ENCODE measurements at places on chromosomes 12 and 14.

DNA sequence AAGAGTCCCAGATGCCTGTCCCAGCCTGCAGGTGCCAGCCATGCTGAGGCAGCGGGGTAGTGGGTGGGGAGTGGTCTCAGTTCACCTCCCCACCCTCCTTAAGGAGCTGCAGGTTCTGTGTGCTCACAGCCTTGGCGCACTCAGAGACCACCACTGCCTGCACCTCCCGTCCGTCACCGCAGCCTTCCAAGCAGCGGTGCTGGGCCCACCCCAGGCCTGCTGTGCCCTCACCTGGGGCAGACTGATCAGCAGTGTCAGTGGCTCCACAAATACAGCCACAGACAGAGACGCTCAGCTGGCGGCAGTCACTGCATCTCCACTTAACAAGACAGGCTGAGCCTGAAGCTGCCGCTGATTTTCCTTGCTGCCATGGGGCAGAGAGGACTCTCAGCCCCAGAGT lies 120.2 kb downstream of the RFLNA start:
- DNase-seq, result no peak

DNA sequence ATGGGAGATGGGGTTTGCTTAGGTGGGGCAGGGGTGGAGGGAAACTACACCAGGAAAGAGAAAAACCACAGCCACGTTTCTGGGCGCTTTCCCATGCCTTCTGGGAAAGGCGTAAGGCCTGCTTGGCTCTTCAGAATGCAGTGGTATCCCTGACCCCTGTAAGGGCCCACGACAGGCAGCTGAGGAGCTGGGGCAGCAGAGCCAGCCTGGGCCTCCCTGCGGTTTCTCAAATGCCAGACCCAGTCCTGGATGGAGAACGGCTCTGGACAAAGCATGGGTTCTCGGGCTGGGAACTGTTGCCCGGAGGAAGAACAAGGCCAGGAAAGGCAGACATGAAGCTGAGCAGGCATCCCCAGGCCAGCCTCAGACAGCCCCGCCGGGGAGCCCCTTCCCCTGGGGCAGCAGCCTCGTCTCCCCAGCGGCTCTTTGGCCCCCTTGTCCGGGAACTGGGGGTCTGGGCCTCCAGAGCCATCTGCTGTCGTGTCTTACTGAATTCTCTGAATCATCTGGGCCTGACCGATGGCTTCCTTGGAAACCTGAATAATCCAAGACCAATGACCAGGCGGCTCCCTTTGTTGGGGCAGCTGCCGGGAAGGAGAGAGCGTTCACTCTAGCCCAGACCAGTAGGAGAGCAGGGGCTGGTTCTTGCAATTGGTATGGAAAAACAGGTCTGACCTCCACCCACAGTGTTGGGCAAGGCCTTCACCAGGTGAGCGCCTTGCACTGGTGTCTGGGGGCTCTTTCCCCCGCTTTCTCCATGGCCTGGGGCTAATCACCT lies 64.0 kb upstream of the RIN3 start:
- DNase-seq, result no peak

DNA sequence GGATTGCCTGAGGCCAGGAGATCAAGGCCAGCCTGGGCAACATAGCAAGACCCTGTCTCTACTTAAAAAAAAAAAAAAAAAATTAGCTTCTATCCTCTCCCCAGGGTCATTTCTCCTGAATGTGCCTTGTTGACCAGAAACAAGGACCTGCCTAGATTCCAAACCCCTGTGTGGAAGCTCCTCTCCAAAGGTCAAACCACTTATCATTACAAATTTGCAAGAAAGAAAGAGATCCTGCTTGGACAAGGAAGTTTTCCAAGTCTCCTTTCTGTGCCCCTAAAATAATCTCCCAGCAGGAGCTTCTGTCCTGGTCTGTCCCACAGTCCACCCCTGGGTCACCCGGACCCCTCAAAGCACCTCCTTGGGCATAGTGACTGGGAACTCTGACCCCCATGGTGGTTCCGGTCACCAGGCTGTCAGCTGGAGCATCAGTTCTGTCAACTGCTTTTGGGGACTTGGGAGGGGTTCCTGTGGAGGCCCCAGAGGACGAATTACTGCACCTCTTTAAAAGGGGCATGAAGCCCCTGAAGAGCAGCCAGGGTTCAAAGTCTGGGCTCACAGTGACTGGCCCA lies 38.4 kb downstream of the ACTN1 start:
- DNase-seq, result no peak

GRCh38 chr12:9634969-9635754 lies 27.4 kb upstream of the KLRB1 start:
- no peak for DNase-seq

GRCh38 chr14:104867371-104868059 lies 2.4 kb downstream of the CEP170B start:
- DNase-seq, result no peak

DNA sequence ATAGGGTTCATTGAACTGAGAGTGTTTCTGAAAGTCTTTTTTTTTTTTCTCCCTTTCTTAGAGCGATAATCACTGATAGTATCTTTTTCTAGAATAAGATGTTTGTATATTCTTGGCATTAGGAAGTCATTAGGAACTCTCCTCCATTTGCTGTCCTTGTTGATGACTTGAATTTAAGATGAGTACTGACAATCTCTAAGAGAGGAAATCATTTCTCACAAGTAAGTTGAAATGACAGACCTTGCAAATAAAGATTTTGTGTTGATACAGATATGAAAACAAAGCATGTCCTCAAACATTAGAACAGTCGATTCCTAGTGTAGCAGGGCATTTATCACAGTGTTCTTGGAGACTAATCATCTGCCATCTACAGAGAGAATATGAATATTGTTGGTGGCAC lies 458.4 kb upstream of the SYT1 start:
- DNase-seq, result no peak

DNA sequence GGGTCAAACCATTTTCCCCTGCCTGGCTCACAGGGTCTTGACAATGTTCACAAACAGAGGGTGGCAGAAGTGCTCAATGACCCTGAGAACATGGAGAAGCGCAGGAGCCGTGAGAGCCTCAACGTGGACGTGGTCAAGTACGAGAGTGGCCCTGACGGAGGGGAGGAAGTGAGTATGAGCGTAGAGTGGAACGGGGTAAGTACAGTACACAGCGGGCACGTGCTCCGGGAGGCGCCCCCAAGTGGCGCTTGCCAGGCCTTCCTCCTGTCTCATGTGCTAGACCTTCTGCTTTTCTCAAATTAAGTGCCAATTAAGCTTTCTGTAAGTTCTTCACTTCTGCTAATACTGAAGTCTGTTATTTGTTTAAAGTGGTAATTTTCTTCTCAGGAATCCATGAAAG lies 35.9 kb downstream of the XRCC3 start:
- no peak for DNase-seq

GRCh38 chr14:69129264-69129880 lies 23.5 kb downstream of the DCAF5 start:
- peak; percentile 55 for DNase-seq

DNA sequence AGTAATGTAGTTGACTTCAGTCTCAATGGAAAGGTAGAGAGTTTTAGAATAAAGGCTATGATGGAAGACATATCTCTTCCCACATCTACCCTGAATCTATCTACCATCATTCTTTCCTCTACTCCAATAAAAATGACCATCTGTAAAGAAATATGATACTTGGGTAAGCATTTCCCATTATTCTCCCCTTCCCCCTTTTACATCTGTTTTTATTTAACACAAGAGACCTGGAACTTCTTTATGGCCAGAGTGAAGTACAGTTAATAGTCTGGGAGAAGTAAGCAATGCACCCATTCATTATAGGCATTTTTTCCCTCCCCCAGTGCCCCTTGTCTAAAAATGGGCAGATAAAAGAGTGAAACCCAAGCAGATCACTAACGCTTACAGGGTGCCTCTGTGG lies 6.5 kb downstream of the TPH2 start:
- no peak for DNase-seq

DNA sequence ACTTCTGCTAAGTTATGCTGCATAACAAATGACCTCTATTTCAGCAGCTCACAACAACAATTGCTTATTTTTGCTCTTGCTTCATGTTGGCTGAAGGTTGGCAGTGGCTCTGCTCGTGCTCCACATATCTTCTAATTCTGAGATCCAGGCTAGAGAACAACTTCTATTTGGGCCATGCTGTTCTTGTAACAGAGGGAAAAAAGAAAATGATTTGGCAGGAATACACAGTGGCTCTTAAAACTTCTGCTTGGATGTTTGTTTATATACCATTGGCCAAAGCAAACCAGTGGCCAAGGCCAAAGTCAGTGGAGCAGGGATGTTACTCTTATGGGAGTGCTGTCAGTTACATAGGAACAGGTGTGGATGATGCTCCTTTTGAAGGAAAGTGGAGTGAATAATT lies 32.1 kb downstream of the GPHN start:
- no peak for DNase-seq

DNA sequence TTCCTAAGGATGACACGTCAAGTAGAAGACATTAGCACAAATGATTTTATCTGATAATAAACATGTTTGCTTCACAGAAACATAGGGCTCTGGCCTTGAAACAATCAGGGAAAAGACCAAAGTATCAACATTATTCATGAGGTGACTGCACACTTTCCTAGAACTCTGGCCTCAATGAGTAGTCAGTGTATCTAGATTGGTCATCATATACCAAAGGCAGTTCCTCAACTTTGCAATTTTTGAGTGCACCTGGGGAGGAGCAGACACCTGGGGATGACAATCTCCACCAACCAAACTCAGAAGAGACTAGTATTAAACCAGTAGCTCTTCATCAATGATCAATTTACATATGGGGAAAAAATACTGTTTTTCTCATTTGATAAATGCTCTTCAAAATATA lies 4.5 kb downstream of the EDDM3A start:
- DNase-seq, result no peak

GRCh38 chr12:3646561-3647241 lies 106.2 kb downstream of the CRACR2A start:
- DNase-seq, result no peak

All from AG04449 (cell line).